ENCODE measurements at places on chromosomes 11 and 22.

GRCh38 chr11:69686452-69686851 lies 11.3 kb upstream of the LTO1 start:
- DNase-seq: no peak

- DNase-seq: no peak
Observed at GRCh38 chr11:64058494-64058893, 22.8 kb downstream of the FLRT1 start.

DNA sequence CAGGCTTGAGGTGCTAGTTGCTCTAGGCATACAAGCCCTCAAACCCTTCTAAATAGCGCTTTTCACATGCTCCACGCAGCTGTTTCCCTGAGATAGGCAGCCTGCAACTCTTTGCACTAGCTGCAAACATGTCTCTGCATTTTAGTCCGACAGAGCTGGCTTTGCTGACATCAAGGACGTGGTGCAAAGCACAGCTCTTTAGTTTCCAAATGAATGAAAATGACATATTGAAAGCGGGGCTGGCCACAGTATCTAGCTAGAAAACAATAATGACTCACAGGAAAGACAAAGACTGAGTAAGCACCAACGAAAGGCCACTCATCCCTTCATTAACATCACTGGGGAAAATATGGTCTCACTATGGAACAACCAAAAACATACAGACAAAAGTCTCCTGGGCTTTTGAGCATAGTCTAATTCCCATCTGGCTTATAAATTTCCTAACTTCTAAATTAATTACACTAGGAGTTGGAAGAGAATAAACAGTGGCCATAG lies 15.3 kb upstream of the ZC3H12C start:
- peak; percentile 90 for DNase-seq

GRCh38 chr11:44345781-44346180 lies 35.8 kb upstream of the ALX4 start:
- DNase-seq: no peak

- no peak for DNase-seq
Observed at GRCh38 chr11:115390441-115390840, 113.8 kb downstream of the CADM1 start.

DNA sequence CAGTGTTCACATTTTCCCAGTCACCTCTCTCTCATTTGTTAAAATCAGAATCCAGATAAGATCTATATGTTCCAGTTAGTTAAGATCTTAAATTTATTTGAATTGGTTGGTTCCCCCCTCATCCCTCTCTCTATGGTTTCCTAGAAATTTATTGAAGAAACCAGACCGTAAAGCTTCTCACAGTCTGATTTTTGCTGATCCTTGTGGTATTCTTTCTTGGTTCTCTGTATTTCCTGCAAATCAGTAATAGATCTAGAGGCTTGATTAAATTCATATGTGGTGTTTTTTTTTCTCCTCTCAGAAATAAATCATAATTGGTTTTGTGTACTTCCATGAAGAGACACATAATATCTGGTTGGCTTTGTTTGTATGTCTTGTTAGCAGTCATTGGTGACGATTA lies 147.5 kb downstream of the TMEM135 start:
- no peak for DNase-seq

DNA sequence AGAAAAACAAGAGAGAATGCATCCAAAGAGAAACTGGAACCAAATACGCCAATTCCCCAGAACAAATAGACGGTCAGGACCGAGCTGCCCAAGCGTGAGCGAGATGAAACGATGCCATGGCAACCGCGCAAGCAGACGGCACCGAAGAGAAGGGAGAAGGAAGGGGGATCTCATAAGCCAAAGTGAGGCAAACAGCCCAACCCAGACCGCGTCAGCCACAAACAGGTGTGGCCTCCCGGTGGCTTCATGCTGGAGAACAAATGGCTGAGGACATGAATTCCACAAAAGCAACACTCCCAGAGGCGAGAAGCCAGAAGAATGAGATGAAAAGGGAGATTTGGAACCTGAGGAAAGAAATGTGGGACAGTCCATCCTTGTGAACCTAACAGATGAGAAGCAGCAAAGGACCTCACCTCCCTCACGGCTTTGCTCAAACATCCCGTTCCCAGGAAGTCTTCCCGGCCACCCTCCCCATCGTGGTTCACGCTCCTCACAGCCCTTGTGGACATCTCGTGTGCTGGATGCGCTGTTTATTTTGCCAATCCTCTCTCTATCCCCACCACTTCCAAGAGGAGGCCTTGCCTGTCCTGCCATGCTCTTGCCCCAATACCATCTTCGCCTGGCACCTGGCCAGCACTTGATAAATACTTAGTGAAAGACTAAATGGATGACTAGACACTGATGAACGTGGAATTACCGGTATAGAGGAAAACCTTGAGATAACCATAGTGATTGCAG lies 89.1 kb upstream of the RTL6 start:
- no peak for DNase-seq

- peak; percentile 6 for DNase-seq
Observed at GRCh38 chr11:46386674-46387073, 4.9 kb downstream of the CHRM4 start.
